H1 (cell line): ENCODE measurements at places on chromosomes 7 and 10.

DNA sequence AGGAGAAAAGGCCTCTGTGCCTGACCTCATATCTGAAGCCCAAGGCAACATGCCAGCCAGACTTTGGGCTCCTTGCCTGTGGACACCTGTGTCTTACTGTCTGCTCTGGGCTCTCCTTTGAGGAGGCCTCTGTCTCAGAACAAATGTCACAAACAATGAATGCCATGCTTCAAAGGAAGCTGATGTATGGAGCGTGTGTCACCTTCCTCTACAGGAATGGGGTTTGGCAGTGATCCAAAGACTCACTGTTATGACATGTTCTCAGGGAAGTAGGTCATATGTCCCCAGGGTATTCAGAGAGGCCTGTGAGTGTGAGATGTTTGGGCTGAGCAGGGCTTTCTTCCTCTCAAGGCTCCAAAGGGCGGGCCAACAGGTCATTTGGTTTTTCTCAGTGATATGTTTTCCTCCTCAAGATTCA is 38.4 kb downstream of the PTPRE start:
- DNase-seq, result no peak

GRCh38 chr10:99667108-99667751 is 7.9 kb downstream of the ENTPD7 start:
- DNase-seq, result no peak

GRCh38 chr10:43380610-43381222 is 9.3 kb downstream of the FXYD4 start:
- DNase-seq, result no peak

GRCh38 chr7:102107474-102108104 is 179.1 kb upstream of the SH2B2 start:
- DNase-seq, result peak; percentile 41

GRCh38 chr7:143936087-143937009 is 1.3 kb downstream of the OR2F2 start:
- no peak for DNase-seq

DNA sequence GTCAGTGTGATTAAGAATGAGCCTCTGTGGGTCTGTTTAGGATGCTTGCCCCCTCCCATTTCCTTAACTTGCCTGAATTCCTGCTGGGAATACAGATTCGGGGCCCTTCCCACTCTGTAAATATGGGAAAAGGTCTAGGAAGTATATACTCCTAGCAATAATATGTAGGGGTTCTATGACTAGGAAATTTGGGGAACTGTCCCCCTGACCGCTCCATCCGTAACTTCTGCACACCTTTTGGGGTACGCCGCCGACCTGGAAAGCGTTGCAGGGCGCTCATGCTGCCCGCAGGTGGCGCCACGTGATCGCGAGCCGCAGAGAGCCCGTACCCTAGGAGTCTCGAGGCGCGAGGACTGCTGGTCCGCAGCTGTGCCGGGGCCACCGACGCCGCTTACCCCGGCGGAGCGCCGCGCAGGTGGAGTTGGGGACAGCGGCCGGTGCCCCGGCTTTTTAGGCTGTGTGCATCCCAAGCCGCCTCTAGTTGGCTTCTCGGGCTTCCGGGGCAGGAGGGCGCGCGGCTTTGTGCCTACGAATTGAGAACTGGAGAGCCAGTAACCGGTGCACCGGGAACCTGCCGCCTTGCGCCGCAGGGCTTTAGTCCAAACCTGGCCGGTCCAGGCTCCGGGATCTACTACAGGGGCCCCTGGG is 656 bp upstream of the CNNM2 start:
- DNase-seq, result peak; percentile 91

- DNase-seq, result no peak
These were observed 435.7 kb upstream of the GALNT17 start for GRCh38 chr7:70696201-70696754.
